ENCODE measurements at places on chromosomes 1 and 21.

DNA sequence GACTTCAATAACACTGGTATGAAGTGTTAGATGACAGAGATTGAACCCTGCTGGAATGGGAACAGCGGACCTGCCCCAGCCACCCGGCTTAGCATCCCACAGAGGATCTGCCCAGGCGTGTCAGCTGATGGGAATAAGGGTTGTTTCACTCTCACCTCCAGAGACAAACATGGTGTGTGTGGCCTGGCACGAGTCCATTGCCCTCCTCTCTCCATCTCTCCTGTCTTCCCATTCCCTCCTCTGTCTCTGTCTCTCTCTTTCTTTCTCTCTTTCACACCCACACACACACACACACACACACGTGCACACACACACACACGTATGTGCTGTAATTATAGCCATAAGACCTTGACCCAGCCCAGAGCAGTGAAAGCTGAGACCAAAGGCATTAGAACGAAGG, 200.2 kb downstream of the HIVEP3 start:
- no peak for DNase-seq

GRCh38 chr1:33836911-33837310, 27.0 kb upstream of the HMGB4 start:
- DNase-seq = no peak

DNA sequence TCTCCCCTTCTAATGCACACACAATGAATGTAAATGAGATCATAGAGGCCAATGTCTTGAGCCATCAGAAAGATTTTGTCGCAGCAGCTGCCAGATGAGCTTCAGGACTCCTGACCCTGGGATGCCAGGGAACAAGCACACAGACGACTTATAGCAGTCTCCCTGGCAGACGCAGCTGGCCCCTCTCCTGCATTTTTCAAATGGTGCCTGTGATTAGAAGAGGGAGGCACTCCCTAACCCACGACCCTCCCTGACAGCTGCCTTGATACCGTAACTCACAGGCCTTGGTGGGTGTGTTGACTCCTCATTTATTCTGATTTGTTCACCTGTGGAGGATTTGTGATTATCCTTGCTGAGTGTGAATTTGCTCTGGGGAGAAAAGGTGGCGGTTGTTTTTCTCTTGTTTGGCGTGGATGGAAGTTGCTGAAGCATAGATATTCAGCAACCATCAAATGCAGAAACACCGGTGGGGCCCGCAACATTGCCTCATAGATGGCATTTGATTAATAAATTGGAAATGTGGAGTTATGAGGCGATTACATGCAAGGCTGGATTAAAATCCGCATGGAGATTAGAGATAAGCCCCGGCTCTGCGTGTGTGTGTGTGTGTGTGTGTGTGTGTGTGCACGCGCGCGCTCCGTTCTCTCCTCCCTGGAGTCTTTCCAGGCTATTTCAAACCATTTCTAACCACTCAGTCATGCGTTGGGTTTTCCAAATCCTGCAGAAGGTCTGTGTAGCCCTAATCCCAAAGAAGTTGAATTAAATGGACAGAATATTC, 2.1 kb upstream of the RD3 start:
- DNase-seq = no peak

DNA sequence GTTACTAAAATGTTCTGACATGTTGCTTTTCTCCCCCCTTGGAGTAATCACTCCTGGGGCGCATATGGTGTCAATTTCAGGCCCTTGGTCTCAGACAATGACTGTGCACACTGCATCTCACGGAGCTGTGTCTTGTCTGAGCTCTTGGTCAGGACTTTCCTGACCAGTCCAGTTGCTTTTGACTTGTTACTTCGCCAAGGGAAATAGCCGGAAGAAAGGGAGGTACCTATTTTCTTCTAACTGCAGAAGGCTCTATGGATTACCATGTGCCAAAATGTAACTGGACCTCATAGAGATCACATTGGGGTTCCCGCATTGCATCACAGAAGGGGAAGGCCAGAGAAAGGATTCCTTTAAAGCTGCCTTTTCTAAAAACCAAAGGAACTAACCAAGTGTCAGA, 68.6 kb downstream of the SPAG17 start:
- no peak for DNase-seq

- no peak for DNase-seq
Observed at GRCh38 chr1:27074175-27074780, 61.6 kb upstream of the TENT5B start.

GRCh38 chr21:32138658-32139057, 140.2 kb downstream of the MIS18A start:
- DNase-seq = no peak

- DNase-seq = no peak
Observed at GRCh38 chr1:38852780-38853179, 6.8 kb downstream of the RRAGC start.

- no peak for DNase-seq
Observed at GRCh38 chr1:54976747-54977146, 3.7 kb upstream of the TMEM61 start.

GRCh38 chr21:37153196-37153934, 80.3 kb downstream of the TTC3 start:
- no peak for DNase-seq

DNA sequence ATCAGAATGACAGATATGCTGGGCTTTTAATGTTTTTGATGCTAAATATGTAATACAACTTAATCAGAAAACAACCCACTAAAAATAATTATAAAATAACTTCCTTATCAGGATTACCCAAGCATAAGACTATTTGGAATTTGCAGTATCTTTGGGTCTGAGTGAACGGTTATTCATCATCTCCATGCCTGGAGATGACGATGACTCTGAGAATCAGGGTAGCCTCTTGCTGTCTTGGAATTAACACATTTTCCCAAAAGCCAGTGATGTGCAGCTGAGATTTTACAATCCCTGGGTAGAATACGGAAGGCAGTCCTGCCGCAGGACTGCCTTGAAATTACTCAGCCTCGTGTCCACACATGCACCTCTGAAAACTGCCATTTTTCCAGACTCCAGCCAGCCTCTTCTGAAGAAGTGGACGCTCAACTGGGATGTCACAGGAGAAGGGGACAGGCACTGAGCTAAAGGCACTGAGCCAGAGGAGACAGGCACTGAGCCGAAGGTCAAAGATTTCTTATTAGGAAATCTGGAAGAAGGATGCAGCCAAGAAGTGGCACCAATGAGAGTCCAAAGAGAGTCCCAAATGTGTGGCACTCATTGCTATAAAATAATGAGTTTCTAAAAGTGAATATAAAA, 85.5 kb downstream of the PGBD5 start:
- DNase-seq = no peak

DNA sequence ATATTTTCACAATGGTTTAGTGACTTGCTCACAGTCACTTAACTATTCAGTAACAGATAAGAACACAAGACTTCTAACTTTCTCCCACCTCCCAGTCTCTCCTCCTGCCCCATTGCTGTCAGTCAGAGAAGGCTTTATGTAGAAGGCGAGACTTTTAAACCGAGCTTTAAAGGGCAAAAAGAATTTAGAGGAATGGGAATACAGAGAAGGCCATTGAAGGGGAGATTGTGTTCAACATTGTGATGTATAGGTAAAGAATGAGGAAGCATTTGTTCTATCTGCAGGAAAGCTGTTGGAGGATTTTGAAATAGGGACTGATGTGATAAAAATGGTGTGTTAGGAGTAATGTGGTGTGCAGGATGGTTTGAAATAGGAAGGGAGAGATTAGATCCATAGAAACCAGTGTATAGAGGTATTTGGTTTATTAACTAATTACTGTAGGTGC, 7.3 kb downstream of the POU2F1 start:
- no peak for DNase-seq

DNA sequence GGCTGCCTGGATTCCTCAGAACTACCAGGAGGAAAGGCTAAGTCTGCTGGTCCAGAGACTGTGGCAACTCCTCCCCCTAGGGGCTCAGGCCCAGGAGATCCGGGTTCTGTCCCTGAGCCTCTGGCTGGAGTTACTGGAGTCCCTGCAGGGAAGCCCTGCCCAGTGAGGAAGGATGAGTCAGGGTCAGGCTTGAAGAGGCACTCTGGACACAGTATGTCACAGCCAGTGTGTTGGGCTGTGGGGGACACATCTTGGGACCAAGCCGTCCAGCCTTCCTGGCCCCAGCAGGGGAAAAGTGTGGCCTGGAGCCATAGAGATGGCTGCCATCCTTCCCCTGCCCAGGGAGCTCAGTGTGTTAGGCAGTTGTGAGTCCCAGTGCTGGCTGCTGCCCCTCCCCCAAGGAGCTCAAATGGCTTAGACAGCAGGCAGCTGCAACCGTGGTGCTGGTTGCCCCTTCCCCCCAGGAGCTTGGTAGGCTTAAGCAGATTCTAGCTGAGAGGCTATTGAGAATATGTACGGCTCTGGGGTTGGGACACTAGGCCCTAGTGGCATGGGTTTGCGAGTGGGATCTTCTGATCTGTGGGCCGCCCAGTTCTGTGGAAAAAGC, 28.2 kb upstream of the RABGAP1L start:
- DNase-seq = peak; percentile 4

- no peak for DNase-seq
Observed at GRCh38 chr21:46018615-46019014, 37.0 kb downstream of the COL6A1 start.

DNA sequence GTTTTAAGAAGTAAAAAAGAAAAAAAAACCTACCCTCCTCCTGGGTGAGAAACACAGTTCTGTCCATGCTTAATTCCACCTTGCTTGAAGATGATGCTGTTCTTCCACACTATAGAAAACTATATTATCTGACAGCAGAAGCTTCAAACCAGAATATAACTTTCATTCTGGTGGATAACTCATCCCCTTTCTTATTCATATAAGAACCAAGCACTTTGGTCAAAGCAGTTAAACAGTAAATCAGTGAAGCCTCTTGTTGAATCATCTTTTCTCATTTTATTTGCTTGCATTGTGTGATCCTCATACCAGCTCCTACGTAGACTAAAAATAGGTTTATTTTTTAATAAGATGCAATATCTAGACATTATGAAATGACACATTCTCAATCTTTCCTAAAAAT, 36.7 kb upstream of the PRDX6 start:
- no peak for DNase-seq

DNA sequence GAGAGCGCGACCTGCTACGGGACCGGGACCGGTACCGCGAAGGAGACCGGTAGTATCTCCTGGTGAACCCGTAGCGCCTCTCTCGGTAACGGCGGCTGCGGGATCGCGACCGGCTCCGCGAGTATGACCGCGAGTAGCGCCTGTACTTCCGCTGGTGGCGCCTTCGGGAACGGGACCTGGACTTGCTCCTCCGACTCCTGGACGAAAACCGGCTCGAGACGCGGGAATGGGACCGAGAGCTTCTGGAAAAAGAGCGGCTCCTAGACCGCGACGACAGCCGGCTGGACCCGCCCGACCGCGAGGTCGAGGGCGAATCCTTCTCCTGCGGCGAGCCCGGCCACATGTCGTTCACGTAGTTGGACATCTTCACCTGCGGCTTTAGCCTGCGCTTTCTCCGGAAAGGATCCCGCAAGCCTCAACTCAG, 642 bp downstream of the RSRP1 start:
- peak; percentile 28 for DNase-seq

GRCh38 chr21:37503848-37504467, 137.4 kb downstream of the DYRK1A start:
- DNase-seq = no peak

DNA sequence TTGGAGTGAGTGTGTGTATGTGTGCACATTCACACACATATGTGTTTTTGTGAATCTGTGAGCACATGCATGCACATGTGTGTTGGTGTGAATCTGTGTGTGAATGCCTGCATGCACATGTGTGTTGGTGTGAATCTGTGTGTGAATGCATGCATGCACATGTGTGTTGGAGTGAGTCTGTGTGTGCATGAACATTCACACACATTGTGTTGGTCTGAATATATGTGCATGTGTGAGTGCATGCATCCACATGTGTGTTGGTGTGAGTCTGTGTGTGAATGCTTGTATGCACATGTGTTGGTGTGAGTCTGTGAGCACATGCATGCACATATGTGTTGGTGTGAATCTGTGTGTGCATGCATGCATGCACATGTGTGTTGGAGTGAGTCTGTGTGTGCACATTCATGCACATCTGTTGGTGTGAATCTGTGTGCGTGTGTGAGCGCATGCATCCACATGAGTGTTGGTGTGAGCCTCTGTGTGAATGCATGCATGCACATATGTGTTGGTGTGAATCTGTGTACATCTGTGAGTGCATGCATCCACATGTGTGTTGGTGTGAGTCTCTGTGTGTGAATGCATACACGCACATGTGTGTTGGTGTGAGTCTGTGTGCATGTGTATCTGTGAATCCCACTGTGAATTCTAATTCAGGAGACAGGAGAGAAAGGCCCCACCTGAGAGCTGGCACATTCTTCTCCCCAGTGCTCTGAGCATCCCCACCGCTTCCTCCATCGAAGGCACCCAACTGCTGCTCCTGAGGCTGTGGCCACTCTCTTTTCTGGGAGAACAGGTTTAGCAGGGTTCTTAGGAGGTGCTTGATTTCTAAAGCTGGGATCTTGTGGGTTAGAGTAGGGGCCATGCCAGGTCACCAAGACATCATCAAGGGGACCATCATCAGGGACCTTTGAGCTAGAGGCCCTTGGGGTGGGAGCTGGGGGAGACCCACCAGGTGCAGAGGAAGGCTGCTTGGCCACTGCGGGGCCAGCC, 117.5 kb upstream of the ARHGEF16 start:
- DNase-seq = no peak

GRCh38 chr1:59751801-59752200, 62.9 kb upstream of the HOOK1 start:
- no peak for DNase-seq

- DNase-seq = no peak
Observed at GRCh38 chr1:180588121-180588520, 29.4 kb downstream of the OVAAL start.

- DNase-seq = no peak
Observed at GRCh38 chr1:118739501-118739900, 248.6 kb downstream of the TBX15 start.

DNA sequence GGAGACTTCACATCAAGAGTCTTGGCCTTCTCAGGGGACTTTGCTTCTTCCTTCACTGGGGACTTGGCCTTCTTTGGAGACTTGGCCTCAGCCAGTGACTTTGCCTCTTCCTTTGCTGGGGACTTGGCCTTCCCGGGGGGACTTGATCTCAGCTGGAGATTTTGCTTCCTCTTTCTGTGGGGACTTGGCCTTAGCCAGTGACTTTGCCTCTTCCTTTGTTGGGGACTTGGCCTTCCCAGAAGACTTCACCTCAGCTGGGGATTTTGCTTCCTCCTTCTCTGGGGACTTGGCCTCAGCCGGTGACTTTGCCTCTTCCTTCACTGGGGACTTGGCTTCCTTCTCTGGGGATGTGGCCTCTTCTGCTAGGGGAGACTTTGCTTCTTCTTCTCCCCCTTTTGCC, 13.5 kb upstream of the CD2 start:
- DNase-seq = no peak

- DNase-seq = no peak
Observed at GRCh38 chr1:175114996-175115395, 47.4 kb downstream of the TNN start.
